Thymus (tissue), 14 donors: ENCODE measurements at places on chromosomes 2 and 18.

- H3K27me3 ChIP-seq: no peaks in the 10 kb centered on the region
- H3K36me3 ChIP-seq: no peaks in the 10 kb centered on the region
- no peak overlapping the region for H3K27ac ChIP-seq
- no peak overlapping the region for H3K4me3 ChIP-seq
- no peak for DNase-seq
- peaks cover 22% of the 10 kb centered on the region for H3K4me1 ChIP-seq
These were observed 50.0 kb downstream of the CPO start for GRCh38 chr2:206989311-206989710.

- no peak for DNase-seq
- H3K27ac ChIP-seq: no peak overlapping the region
These were observed 80.1 kb downstream of the FIGN start for GRCh38 chr2:163655667-163656066.

- no peaks in the 10 kb centered on the region for H3K36me3 ChIP-seq
- no peaks in the 10 kb centered on the region for H3K27me3 ChIP-seq
- no peaks in the 10 kb centered on the region for H3K4me1 ChIP-seq
- no peak for DNase-seq
- no peak overlapping the region for H3K27ac ChIP-seq
These were observed 173.7 kb downstream of the ASXL3 start for GRCh38 chr18:33751613-33752221.

DNA sequence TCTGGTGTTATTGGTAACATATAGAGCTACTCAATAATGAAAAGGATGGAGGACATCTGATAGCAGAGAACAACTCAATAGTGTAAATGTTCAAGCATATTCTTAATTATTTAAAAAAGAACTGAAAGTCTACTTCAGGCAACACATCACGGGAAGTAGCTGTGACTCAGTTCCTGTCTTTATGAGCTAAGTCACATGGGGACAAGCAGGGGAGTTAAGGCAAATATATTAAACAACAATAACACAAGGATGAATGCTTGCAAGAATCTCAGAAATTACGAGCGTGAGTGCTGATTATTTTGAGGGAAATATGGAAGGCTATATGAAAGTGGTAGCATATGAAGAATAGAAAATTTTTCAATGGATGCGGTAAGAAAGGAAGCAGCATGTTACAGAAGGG is 4.0 kb upstream of the HNMT start:
- no peak for DNase-seq
- no peak overlapping the region for H3K27ac ChIP-seq
- H3K27me3 ChIP-seq: no peaks in the 10 kb centered on the region
- no peaks in the 10 kb centered on the region for H3K36me3 ChIP-seq

DNA sequence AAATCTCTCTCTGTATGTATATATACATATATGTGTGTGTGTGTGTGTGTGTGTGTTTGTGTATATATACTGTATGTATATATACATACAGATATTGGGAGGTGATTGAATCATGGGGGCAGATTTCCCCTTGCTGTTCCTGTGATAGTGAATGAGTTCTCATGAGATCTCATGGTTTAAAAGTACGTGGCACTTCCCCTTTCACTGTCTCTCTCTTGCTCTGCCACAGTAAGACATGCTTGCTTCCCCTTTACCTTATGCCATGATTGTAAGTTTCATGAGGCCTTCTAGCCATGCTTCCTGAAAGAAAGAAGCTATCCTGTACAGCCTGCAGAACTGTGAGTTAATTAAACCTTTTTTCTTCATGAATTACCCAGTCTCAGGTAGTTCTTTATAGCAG is 18.8 kb upstream of the CCDC195 start:
- H3K27me3 ChIP-seq: no peaks in the 10 kb centered on the region
- no peaks in the 10 kb centered on the region for H3K4me1 ChIP-seq
- H3K27ac ChIP-seq: no peak overlapping the region
- no peak for DNase-seq
- no peak overlapping the region for H3K4me3 ChIP-seq

- H3K27ac ChIP-seq: no peak overlapping the region
- H3K36me3 ChIP-seq: no peaks in the 10 kb centered on the region
- H3K27me3 ChIP-seq: peaks cover 4% of the 10 kb centered on the region
These were observed 7.8 kb upstream of the CNDP2 start for GRCh38 chr18:74488354-74488753.

- no peaks in the 10 kb centered on the region for H3K4me1 ChIP-seq
- H3K36me3 ChIP-seq: no peaks in the 10 kb centered on the region
- H3K27me3 ChIP-seq: no peaks in the 10 kb centered on the region
- H3K27ac ChIP-seq: no peak overlapping the region
These were observed 11.6 kb downstream of the BABAM2 start for GRCh38 chr2:27902098-27902497.

DNA sequence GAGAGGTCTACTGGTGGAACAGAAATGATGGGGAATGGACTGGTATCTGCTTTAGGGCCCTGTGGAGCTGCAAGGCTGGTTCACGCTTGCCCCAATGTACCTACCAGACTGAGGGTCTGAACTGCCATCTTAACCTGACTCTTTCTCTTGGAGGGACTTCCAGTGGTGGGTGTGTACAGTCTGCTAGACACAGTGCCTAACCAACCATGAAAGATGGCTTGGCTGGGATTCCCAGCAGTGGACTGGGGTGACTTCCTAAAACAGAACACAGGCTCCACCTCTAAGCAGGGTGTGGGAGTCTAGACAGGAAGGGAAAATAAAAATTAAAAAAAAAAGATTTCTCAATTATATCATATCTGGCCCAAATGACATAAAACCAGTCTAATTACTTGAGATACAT is 25.5 kb upstream of the MYO3B start:
- no peak overlapping the region for H3K4me3 ChIP-seq
- H3K27ac ChIP-seq: no peak overlapping the region
- H3K4me1 ChIP-seq: no peaks in the 10 kb centered on the region
- no peaks in the 10 kb centered on the region for H3K36me3 ChIP-seq

GRCh38 chr2:4354678-4355077 is 651.3 kb downstream of the DCDC2C start:
- H3K27me3 ChIP-seq: no peaks in the 10 kb centered on the region
- no peak overlapping the region for H3K27ac ChIP-seq
- no peak overlapping the region for H3K4me3 ChIP-seq
- DNase-seq: no peak
- H3K4me1 ChIP-seq: no peaks in the 10 kb centered on the region

DNA sequence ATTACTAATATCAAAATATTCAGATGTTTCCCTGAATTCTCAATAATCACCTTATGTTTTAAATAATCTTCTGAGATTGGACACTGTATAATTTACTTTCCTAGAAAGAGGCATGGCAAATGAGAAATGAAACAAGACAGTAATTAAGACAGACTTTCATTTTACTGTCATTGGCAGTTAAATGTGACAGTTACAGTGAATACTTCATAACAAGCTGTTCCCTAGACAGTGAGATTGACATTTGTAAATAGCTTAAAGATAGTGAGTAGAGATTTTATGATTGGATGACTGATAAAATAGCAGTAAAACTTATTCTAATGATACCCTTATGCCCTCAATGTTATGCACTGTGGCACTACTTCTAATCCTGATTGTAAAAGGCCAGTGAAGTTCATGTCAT is 524.9 kb upstream of the TMEFF2 start:
- H3K27ac ChIP-seq: no peak overlapping the region
- DNase-seq: no peak
- no peaks in the 10 kb centered on the region for H3K4me1 ChIP-seq
- H3K36me3 ChIP-seq: no peaks in the 10 kb centered on the region

DNA sequence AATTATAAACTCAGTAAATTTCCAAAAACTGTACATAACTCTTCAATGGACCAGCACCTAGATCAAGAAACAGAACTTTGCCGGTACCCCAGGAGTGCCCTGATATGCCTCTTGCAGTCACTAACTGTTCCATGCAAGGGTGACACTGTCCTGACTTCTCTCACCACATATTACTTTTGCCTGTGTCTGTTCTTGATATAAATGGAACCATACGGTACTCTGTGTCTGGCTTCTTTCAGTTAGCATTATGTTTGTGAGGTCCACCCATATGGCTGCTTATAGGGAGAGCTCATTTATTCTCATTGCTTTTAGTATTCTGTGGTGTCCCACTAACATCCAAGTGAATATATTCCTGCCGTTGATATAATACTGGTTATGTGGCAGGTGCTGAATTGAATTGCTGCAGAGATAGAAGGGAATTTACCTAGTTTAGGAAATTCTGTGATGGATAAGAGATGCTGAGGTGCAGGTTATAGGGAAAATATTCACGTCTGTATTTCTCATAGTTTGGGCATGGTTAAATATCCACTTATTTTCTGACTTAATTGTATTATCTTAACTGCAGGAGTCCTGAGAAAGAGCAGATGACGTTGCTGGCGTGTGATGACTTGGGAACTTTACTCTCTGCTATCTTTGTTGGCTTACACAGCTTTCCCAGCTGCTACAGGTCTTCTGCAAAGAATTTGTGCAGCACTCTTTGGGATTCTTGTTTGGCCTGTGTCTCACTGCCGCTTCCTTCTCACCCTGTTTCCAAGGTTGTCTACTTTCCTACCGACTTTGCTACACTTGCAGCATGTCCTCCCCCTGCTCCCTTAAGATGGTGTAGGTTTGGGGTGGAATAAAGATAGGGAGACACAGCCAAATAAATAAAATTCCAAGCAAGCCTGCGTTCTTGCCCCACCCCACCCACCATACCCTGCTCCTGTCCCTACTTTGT is 107.9 kb downstream of the MAP4K4 start:
- no peaks in the 10 kb centered on the region for H3K27me3 ChIP-seq
- no peaks in the 10 kb centered on the region for H3K36me3 ChIP-seq
- peaks cover 17% of the 10 kb centered on the region for H3K4me1 ChIP-seq
- DNase-seq: no peak
- H3K27ac ChIP-seq: no peak overlapping the region

- H3K27me3 ChIP-seq: no peaks in the 10 kb centered on the region
- DNase-seq: no peak
- H3K4me1 ChIP-seq: peaks cover 32% of the 10 kb centered on the region
These were observed 130.4 kb downstream of the SPTBN1 start for GRCh38 chr2:54586494-54586893.

DNA sequence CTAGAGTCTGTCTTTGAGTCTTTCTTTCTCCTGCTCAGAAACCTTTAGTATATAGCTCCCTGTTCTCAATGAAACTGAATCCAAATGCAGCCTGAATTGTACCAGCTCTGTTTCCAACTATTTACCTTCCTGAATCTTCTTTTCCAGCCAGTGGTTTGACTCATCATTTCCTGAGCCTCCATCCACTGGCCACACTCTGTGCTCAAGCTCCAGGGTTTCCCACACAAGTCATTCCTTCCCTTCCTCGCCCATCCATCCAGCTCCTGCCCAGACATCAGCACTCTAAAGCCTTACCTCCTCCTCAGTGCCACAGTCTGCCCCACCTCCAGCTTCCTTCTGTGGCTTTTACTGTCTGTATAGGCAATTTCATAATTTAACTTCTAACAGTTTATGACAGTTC is 233.6 kb upstream of the RASGRP3 start:
- DNase-seq: no peak
- no peaks in the 10 kb centered on the region for H3K36me3 ChIP-seq
- H3K27ac ChIP-seq: no peak overlapping the region
- H3K4me3 ChIP-seq: no peak overlapping the region

DNA sequence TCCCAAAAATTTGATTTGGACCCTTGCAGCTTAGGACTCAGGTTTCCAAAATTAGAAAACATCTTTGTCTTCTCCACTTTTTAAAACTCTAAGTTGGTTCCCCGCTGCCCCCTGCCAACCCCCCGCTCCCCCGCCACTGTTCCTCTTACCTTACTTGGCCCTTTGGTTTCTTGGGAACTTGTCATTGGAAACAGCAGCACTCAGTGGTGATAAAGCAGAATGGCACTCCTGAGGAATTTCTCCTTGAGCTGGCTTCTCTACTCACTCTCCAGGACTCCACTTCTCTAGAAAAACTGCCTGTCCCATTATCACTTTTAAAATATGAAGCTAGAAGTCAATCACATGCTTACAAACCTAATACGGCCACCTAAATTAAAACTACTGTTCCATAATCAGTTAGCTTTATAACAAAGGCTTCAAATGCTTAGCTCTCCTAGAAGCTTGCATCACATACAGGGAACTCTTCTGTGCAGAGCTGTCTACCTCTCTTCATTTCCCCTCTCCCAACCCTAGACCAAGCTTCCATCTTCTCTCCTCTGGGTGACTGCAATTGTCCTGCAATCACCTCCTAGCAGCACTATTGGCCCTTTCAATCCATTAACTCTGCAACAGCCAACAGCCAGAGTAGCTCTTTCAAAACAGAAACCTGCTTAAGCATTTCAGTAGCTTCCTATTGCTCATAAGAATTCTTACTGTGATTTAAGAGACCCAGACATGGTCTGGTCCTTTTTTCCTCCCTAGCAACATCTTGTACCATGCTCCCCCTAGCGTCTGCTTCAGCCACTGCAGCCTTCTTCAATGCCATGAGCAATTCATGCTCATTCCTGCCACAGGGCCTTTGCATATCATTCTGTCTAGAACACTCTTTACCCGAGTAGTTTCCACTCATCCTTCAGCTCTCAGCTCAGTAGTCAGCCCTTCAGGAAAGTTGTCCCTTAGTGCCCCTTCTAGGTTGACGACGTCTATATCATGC is 15.2 kb upstream of the PLEKHM3 start:
- H3K4me3 ChIP-seq: no peak overlapping the region
- H3K4me1 ChIP-seq: no peaks in the 10 kb centered on the region
- no peak overlapping the region for H3K27ac ChIP-seq
- no peaks in the 10 kb centered on the region for H3K27me3 ChIP-seq
- no peak for DNase-seq
- H3K36me3 ChIP-seq: no peaks in the 10 kb centered on the region
